ENCODE measurements at places on chromosomes 13 and 19.

- peak; percentile 36 for DNase-seq
Observed at GRCh38 chr19:34254698-34255432, 511 bp downstream of the GARRE1 start.

GRCh38 chr19:22735911-22736645 lies 47.9 kb downstream of the ZNF99 start:
- no peak for DNase-seq

DNA sequence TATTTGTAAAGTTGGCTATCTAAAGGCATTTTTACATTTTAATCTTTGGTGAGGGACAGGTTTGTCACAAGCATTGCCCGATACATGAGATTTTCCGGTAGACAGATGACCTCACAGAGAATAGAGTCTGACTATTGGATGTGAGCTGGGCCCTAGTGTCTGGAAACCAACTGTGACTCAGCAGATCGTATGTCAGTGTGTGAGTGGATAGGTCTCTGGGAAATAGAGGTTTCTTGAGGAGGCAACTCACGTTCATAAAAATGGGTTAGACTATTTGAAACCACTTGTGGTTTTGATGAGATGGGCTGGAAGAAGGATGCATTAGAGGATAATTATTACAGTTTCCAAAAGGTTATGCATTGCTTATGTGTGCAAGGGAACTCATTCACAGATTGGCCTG lies 19.2 kb downstream of the HS6ST3 start:
- DNase-seq, result no peak

DNA sequence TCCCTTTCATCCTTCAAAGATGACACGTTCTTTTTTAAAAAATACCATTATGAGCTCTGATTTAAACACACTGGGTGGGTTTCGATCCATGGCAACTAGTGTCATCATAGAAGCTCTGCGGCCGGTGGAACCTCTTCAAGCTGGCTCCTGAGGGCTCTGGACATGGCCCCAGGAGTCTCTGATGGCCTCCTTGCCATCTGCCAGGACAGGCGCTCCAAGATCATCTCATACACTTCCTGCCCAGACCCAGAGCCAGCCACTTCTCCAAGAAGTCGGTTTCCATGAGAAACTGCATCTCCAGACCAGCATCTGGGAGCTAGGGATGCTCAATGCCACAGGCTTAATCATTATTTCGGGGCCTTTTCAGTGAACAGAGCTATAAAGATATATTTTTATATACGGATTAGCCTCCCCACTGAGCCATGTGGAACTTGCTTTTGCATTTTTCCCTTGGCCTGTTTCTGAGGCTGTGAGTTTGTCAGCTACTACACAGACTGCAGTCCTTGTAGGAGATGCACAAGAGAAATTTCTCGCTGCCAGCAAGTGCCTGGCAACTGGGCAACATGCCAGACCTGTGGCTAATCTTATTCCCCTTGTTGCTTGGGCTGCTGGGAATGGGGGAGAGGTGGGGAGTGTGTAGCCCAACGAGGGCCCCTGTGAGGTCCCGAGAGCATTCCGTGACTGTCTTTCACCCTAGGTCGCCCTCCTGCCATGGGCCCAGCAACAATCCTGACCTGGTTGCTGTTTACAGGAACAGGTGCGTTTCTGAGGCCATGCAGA lies 15.9 kb downstream of the SUGP1 start:
- peak; percentile 4 for DNase-seq

DNA sequence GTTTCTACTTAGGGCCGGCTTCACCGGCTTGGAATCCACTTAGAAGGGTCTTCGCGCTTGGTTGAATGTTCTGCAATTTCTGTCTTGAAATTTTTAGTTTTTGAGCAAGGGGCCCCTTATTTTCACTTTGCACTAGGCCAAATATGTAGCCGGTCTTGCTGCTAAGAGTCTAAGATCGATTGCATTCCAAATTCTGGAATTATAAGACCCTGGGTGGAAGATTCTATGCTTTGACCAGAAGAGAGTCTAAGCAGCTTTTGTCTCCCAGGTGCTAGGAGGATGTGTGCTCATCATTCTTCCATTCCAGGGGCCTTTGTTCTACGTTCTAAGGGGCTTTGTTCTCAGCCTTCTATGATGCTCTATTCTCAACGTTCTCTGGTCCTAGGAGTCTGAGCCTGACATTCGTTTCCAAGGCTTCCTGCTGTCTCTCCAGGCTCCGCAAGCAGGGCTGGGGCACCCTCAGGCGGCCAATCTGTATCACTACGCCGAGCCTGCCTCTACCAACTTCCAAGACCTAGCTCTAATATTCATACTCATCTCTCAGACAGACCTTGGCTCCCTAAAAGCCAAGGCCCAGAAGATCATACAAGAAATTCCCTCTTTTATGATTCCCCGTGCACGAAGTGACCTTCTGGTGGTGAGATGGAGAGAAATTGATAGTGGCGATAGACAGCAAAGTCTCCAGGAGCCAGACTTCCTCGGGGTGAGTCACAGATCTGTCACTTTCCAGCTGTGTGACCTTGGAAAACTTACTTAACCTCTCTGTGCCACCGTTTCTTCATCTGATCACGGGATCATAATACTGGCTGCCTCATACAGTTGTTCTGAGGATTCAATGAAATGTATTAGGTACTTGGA lies 982 bp upstream of the DACT3 start:
- peak; percentile 94 for DNase-seq

GRCh38 chr13:113001241-113002140 lies 32.5 kb downstream of the MCF2L start:
- DNase-seq, result peak; percentile 8

GRCh38 chr13:113073942-113074341 lies 31.6 kb upstream of the F7 start:
- DNase-seq, result no peak

GRCh38 chr13:20465218-20465879 lies 60.3 kb downstream of the CRYL1 start:
- DNase-seq, result peak; percentile 27

Measured in fibroblast of pulmonary artery (primary cell).